ENCODE measurements at places on chromosomes 6 and 20.
A peak's percentile ranks its signal among the peaks of the same experiment; 100 is the strongest.

DNA sequence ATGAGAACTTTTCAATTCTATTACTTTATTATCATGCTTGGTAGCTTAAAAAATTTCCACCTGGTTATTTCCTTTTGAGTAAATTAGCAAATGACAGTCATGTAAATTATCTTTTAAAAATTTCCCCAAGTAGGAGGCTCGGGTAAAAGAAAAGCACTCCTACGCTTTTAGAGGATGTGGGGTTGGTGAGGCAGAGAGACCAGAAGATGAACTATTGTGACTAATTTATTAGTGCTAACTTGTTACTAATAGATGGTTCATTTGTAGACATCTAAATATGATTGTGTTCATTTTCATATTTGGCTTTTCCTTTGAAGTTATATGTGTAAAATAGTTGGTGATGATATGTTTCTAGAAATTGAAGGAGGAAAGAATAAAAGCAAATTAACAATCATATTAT is 27.0 kb downstream of the ZNF292 start:
- DNase-seq, result no peak

DNA sequence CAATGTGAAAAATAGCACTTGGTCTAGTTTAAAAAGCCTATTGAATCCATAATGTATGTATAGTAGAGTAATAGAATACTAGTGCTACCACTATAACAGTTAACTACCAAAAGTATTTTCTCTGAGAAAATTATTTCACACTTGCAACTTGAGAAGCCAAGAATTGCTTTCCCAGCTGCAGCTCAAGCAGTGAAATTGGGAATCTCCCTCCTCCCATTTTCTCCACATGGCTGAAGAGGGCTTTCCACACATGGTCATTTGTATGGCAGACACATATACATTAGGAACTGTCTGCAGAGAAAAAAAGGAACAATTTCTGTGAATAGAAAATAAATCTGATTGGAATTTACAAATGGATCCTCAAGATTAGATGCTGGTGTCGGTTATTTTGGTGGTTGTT is 34.5 kb downstream of the TOMM6 start:
- no peak for DNase-seq

GRCh38 chr6:11889572-11889971 is 111.0 kb upstream of the ADTRP start:
- no peak for DNase-seq

- DNase-seq, result no peak
These were observed 1394.5 kb downstream of the EPHA7 start for GRCh38 chr6:92024881-92025280.

GRCh38 chr20:24289737-24290481 is 179.5 kb upstream of the SYNDIG1 start:
- peak; percentile 33 for DNase-seq

DNA sequence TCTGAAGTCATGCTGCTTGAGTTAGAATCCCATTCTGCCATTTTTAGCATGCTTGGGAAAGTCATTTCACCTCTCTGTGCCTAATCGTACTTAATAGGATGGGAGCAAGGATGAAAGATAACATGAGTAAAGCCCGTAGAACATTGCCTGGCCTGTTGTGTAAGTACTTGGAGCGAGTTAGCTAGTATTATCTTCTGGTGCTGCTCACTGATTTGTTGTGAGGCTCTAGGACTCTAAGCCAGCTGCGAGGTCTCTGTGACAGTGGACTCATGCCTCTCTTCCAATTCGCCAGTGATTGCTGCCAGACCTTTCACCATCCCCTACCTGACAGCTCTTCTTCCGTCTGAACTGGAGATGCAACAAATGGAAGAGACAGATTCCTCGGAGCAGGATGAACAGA is 17.8 kb downstream of the TAF8 start:
- no peak for DNase-seq

GRCh38 chr6:137282254-137282653 is 63.1 kb upstream of the IFNGR1 start:
- DNase-seq, result no peak

- peak; percentile 29 for DNase-seq
These were observed 57.9 kb upstream of the RCAN2 start for GRCh38 chr6:46549155-46549554.

DNA sequence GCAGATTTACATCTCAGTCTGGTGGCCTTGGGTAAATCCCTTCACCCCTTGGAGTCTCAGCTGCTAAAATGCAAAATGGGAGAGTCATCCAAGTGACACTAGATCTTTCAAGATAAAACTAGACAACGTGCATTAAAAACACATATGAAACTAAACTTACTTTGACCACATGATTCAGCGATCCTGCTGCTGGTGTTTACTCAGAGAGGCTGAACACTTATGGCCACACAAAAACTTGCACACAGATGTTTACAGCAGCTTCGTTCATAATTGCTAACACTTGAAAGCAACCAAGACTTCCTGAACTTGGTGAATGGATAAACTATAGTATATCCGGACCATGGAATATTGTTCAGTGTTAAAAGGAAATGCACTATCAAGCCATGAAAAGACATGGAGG is 55.3 kb upstream of the GPR6 start:
- peak; percentile 11 for DNase-seq

DNA sequence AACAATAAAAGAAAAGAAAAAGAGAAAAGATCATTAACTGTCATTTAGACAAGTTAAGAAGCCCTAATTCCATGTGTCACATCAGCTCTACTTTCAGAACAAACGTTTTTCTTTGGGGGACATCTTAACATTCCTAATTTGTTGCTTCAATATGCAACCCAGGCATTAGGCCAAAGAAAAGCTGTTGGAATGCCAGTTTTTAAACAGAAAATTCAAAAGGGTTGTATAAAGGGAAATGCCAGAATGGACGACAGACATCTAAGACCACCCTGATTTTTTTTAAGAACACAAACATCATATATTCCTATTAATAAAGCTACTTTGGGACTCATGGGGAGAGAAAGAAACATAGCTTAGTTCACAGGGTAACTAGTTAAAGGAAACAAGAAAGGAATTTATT is 315.0 kb downstream of the GMDS start:
- DNase-seq, result peak; percentile 37

- peak; percentile 82 for DNase-seq
These were observed 29.4 kb downstream of the THBS2 start for GRCh38 chr6:169224185-169224695.

GRCh38 chr20:54234991-54235390 is 27.1 kb downstream of the PFDN4 start:
- no peak for DNase-seq

- DNase-seq, result no peak
These were observed 32.1 kb upstream of the BMP6 start for GRCh38 chr6:7693827-7694226.

- peak; percentile 20 for DNase-seq
These were observed 133.6 kb downstream of the SYNE1 start for GRCh38 chr6:152503546-152503945.

- DNase-seq, result no peak
These were observed 96.0 kb downstream of the PLEKHG1 start for GRCh38 chr6:150695652-150696051.

GRCh38 chr6:108874470-108875160 is 26.4 kb downstream of the ARMC2 start:
- DNase-seq, result peak; percentile 86

GRCh38 chr6:51930602-51931001 is 156.8 kb downstream of the PKHD1 start:
- DNase-seq, result no peak

DNA sequence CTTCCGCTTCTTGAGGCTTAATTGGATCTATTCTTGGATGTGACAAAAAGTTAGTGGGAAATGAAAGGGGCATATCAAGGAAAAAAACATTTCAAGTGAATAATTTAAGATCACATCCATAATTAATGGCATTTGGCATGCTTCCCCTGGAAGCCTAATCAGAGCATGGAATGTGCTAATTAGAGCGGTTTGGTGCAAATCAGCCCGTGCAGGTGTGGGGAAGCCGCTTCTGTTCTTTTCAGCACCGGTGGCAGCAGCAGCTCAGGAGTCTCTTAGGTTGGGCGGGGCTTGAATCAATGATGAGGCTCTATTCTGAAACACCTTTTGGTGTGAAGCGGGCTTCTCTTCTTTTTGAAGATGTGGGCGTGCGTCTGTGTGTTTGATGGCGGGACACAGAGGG is 301.2 kb downstream of the LRFN2 start:
- no peak for DNase-seq

- no peak for DNase-seq
These were observed 7.1 kb downstream of the PLEKHG1 start for GRCh38 chr6:150606647-150607328.

DNA sequence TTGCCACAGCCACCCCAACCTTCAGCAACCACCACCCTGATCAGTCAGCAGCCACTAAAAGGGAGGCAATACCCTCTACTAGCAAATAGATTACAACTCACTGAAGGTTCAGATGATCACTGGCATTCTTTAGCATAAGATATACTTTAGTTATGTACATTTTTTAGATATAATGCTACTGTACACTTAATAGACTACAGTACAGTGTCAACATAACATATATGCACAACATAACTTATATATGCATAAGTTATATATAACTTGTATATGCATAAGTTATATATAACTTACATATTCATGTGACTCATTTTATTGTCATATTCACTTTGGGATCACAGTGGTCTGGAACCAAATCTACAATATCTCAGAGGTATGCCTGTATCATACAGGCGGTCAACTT is 61.7 kb downstream of the GMDS start:
- no peak for DNase-seq

- no peak for DNase-seq
These were observed 18.6 kb upstream of the ELOVL2 start for GRCh38 chr6:11062715-11063114.

DNA sequence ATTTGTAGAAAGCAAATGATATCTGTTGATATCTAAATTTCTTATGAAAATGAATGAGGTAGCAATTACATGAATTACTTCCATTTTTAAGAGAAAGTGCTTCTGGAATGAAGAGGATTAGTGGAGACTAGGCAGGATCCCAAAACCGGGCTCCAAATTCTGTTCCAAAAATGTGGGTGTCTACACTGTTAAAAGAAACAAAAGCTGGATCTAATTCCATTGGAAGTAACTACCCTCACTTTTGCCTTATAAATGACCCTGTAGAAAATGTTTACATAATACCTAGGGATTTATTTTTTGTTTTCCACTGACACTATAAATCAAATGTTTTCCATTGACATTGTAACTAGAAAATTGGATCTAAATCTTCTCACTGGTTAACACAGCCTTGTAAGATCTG is 454.9 kb upstream of the JARID2 start:
- no peak for DNase-seq

- no peak for DNase-seq
These were observed 3.3 kb downstream of the NPBWR2 start for GRCh38 chr20:64103871-64104666.

DNA sequence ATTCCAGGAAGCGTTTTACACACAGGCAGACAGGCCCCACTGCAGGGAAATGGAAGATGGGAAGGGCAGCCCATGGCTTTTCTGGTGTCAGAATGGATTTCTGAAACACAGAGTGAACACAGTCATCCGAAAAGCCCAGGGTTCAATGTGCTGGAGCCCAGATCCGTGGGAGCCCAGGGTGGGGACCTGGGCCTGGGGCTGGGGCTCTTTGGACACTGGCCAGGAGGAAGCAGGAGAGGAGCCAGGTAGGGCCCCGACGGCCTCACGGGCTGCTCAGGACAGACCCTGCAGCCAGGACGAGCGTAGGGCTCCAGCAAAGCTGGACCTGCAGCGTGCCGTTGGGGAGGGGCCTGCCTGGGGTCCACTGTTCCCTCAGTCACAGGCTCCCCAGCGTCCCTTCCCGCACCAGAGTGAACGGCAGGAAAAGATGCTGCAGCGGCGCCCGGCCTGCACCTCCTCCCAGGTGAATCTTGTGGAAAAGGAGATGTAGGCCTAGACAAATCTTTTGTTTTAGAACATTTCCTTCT is 24.3 kb upstream of the LSM14B start:
- no peak for DNase-seq

DNA sequence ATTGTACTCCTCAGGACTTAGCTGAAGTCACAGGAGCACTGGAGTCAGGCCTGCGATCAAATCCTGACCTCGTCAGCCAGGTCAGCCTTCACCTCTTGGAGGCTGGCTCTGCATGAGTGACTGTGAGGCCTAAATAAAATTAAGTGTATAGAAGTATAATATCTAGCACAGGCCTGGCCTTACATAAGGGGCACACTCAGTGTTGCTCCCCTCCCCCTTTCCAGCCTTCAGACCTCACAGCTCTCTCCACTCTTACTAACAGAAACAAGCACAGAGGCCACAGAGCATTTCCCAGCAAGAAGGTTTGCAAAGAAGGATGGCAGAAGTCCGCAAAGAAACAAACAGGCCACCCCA is 84.8 kb downstream of the TRERF1 start:
- DNase-seq, result no peak

GRCh38 chr6:15773806-15774410 is 111.1 kb upstream of the DTNBP1 start:
- DNase-seq, result no peak

DNA sequence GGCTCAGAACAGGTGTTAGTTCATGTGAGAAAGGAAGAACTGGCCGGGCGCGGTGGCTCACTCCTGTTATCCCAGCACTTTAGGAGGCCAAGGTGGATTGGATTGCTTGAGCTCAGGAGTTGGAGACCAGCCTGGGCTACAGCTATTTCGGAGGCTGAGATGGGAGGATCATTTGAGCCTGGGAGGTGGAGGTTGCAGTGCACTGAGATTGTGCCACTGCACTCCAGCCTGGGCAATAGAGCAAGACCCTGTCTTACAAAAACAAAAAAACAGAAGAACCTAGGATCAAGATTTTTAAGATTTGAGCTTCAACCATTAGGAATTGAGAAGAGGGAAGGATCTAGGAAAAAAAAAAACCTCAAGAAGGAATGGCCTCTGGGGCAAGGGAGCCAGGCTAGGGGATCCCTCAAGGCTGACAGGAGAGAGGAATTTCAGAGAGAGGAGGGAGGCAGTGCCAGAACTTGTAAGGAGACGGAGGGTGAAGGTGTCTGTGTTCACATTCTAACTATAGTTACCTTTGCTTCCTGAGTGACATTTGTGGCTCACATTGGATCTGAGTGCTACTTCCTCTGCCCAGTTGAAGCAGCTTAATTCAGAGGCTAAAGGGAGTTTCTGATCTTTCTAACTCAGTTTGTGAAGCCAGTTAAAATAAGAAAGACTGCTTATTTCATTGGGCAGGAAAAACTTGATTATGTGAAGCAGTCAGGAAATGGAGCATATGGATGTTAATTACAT is 26.1 kb downstream of the CHMP4B start:
- no peak for DNase-seq

DNA sequence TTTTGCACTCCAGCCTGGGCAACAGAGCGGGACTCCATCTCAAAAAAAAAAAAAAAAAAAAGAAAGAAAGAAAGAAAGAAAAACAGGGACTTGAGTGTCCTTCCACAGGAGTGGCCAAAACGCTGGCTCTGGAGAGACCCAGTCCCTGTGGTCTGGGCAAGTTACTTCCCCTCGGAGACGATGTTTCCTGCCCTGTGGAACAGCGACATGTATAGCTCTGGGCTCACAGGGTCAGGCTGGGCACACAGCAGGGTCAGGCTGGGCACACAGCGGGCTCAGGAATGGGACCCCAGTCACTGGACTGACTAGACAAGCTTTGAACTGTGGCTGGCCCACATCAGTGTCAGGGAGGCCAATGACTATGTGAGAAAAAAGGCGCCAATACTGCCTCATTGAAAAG is 110.7 kb downstream of the ASXL1 start:
- DNase-seq, result no peak
